ENCODE measurements at places on chromosomes 12 and 14. TPM values are rescaled to one million over a fixed set of nuclear protein-coding genes. Genes with fewer than 3 reads are reported as not detected.

GRCh38 chr12:879641-880040 is 69.9 kb downstream of the RAD52 start:
- no peak for DNase-seq

The USP44 gene
- polyA plus RNA-seq: 1.8 TPM

The SLC17A8 gene
- 0.23 TPM for polyA plus RNA-seq

The SLC2A14 gene
- polyA plus RNA-seq: 0.46 TPM

The PHETA1 gene
- polyA plus RNA-seq: 10.4 TPM

GRCh38 chr12:75587340-75588106 is 76.1 kb upstream of the KRR1 start:
- DNase-seq: no peak

The BTG1 gene
- polyA plus RNA-seq: 120 TPM

The WNT1 gene
- not detected for polyA plus RNA-seq

- no peak for DNase-seq
Measured at GRCh38 chr12:49794021-49794420, 34.2 kb downstream of the NCKAP5L start.

The CARMIL3 gene
- 2.7 TPM for polyA plus RNA-seq

GRCh38 chr14:92323011-92323915 is at the start of gene SLC24A4:
Gene SLC24A4 (plus strand): TSS chr14:92323165. CDS start chr14:92323831, 666 bp downstream.
- no peak for DNase-seq

GRCh38 chr12:107288414-107289127 is 195.2 kb upstream of the CRY1 start:
- no peak for DNase-seq

- DNase-seq: no peak
Measured at GRCh38 chr14:39576736-39577135, 144.5 kb upstream of the FBXO33 start.

The XRCC3 gene
- 19.2 TPM for polyA plus RNA-seq

GRCh38 chr14:46048127-46048526 is 603.5 kb downstream of the RPL10L start:
- no peak for DNase-seq

- no peak for DNase-seq
Measured at GRCh38 chr14:65001723-65002122, 15.0 kb downstream of the FNTB start.

The GZMB gene
- 1.2 TPM for polyA plus RNA-seq

DNA sequence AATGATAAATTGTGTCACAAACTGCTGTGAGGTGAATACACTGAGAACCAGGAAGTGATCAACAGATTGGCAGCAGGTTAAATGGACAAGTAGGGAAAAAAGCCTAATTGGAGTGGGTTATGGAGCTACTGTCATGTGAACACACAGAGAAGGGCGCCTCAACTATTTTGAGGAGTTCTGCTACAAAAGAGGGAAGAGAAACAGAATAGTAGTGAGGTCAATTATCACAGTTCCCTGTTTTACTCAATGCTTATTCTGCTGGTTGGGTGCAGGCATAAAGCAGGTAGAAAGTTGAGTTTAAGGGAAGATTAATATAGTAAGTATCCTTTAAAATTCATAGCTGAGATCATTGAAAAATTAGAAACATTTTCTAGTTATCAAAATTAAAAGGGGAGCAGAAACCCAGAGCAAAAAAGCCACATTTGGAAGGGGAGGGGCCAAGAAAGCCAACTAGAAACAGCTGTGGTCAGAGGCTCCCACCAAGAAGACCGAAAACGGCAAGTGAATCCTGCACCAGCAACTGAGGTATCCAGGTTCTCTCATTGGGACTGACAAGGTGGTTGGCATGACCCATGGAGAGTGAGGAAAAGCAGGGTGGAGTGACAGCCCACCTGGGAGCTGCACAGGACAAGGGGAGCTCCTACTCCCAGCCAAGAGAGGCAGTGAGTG is 105.7 kb downstream of the ZC3H14 start:
- no peak for DNase-seq

DNA sequence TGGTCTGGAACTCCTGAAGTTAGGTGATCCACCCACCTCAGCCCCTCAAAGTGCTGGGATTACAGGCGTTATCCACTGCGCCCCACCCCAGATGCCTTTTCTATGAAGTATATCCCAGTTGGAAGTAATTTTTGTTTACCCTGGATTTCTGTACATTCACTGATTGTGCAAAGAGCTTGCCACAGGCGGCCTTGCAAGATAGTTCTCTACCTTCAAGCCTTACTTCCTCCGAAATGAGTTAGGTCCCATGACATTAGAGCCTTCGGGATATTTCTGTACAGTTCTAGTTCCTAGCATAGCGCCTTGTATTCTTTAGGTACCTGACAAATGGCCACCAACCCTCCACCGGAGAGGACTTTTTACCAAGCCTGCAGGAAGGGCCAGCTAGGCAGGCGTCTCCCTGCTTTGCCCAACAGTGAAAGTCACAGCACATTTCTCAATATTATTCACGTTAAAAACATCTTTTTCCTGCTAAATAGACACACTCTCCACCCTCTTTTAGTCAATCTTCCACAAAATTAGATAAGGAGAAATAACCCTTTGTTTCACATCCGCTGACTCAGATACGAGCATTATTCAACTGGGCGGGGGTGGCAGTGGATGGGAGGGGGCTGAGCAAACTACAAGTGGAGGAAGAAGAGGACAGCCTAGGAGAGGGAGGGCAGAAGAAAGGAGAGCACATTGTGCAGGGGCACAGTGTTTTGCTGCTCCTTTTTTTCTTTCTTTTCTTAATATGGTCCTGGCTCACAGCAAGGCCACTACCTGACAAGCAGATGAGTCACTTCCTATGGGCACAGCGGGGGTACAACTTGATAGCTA is 40.0 kb upstream of the CAPRIN2 start:
- no peak for DNase-seq

- DNase-seq: no peak
Measured at GRCh38 chr12:68402422-68402821, 70.3 kb upstream of the MDM1 start.

The RIMBP2 gene
- 20.9 TPM for polyA plus RNA-seq

The TMEM179 gene
- 0.90 TPM for polyA plus RNA-seq

DNA sequence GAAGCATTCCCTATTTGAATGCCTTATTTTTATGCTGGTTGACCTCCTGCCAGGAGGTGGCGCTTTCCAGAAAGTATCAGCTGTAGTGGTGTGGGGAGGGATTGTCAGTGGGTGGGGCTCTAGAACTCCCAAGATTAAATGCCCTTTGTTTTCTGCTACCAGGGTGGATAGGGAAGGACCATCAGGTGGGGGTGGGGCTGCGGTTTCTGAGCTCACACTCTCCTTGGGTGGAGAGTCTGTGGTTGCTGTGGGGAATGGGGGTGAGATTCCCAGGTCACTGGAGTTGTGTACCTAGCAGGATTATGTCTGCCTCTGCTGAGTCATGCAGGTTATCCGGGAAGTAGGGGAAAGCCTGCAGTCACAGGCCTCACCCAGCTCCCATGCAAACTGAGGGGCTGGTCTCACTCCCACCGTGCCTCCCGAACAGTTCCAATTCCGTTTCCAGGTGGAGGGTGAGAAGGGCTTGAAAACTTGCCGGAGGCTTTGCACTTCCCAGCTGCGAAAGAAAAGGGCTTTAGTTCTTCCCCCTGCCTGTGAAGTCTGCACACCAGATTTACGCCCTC is 68.3 kb downstream of the ALG10B start:
- DNase-seq: no peak

GRCh38 chr14:69997849-69998248 is 118.6 kb downstream of the SMOC1 start:
- no peak for DNase-seq

DNA sequence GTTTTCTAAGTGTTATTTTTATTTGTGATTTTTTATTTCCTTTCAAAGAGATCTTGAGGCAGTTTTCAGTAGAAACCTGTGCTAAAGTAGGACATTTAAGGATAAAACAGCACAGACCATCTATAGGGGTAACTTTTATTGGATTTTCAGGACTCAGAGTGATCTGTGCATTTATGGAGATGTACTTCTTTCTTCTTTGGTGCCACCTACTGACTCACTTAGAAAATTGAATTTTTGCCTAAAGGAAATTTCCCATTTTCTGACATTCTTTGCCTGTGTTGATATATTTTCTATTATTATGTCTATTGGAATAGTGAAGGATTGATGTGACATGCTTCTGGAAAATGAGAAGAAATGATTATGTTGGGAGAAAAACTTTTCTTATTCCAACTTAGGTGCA is 113.0 kb downstream of the UNC79 start:
- no peak for DNase-seq

DNA sequence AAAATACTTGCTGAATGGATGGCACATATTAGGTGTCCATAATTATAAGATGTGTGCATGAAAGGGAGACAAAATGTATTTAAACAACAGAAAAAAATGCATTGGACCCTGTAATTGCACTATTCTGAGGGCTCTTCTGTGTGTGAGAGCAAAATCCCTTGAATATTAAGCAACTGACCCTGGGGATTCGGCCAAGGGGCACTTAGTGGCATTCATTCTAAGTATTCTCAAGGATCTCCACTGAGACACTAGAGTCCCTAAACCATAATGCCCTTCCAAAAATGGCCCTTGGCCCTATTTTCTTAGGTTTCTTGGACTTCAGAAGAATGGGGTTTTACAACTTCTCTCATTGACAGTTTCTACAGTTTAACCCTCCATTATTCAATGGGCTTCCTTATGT is 388.6 kb downstream of the GLT1D1 start:
- DNase-seq: no peak

GRCh38 chr12:21826618-21826910 is 52.1 kb upstream of the KCNJ8 start:
- DNase-seq: no peak

- no peak for DNase-seq
Measured at GRCh38 chr14:92934196-92935085, 11.5 kb downstream of the CHGA start.

The NUDT4 gene
- 113 TPM for polyA plus RNA-seq

The RNF34 gene
- 47.5 TPM for polyA plus RNA-seq

The UBE3B gene
- 31.2 TPM for polyA plus RNA-seq

The KLRD1 gene
- 0.70 TPM for polyA plus RNA-seq

DNA sequence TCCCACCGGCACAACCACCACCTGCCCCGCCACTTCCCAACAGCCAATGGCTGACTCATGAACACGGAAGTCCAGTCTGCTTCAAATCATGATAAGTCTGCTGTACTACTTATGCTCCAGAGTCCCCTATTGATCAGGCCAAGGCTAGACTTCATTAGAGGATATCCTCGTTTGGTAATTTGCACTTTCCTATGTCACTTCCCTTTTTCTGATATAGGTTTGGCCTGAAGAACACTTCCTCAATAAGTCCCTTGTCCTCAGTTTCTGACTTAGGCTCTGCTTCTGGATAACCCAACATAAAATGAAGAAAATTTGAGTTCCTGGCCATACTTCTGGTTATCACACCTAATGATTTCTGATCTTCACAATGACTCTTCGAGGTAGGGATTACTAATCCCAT is 45.3 kb downstream of the IFNG-AS1 start:
- no peak for DNase-seq

The CLSTN3 gene
- polyA plus RNA-seq: 106 TPM

DNA sequence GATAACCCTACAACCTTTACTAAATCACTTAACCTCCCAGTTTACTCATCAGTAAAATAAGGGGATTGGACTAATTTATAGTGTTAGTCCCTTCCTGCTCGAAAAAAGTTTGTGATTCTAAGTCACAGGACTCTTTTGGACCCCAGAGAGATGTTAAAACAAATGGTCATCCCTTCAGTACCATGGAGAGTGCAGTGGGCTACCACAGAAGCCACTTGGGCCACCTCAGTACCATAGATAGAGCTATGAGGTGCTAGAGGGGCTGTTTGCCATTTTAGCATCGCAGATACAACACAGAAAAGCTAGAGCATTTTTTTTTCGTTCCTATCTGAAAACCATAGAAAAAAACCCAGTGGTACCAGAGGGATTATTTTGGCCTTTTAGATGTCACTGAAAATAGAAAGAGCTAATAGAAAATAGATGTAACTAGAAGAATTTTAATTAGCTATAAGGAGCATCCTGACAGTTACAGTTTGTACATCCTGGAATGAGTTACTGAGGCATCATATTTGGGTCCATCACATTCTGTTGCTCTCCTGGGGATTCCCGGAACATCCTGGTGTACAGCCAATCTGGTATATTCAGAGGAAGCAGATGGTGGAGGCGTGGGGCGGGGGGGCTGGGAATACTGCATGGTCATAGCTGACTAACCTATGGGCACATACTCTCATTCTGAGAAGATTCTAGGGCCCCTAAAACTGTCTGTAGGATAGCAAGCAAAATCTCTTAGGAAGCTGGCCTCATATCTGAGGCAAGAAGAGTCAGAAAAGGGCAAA is 2.8 kb downstream of the ZNF219 start:
- no peak for DNase-seq

The CELA1 gene
- polyA plus RNA-seq: not detected

- no peak for DNase-seq
Measured at GRCh38 chr14:100867631-100868315, 35.7 kb downstream of the RTL1 start.

- DNase-seq: no peak
Measured at GRCh38 chr14:22567437-22567836, 21.6 kb downstream of the DAD1 start.

- no peak for DNase-seq
Measured at GRCh38 chr12:104930388-104931326, 27.4 kb downstream of the SLC41A2 start.

DNA sequence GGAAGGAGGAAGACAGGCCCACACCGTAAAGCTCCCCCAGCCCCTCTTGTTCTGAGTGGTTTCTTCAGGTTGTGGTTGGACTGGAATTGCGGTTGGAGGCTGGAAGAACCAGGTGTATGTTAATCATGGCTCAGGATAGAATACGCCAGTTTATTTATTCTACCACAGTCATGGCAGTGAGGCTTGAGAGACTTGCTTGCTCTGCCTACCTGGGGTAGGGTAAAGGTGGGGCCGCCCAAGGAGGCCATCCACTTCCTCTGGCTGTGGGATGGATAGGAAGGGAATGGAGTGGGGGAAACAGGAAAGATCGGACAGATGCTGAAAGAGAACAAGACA is 8.1 kb downstream of the SHMT2 start:
- DNase-seq: no peak

The ENDOU gene
- 0.32 TPM for polyA plus RNA-seq

The TMTC2 gene
- polyA plus RNA-seq: 41.4 TPM

The SMIM41 gene
- 0.69 TPM for polyA plus RNA-seq

- no peak for DNase-seq
Measured at GRCh38 chr12:13358391-13358905, 161.9 kb downstream of the EMP1 start.

DNA sequence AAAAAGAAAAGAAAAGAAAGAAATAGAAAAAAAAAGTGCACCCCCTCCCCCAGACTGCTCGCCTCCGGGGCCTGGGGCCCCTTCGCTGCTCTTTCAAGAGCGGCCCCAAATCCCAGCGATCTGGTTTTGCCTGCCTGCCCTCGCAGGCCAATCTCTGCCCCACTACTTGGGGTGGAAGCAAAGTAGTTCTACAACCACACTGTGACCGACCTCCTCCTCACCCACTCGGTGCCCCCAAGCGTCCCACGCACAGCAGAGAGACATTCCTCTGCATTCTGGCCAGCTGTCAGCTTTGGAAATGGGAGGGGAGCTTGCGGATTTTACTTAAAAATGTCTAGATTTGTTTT is 2.4 kb upstream of the TBX3 start:
- DNase-seq: no peak

- no peak for DNase-seq
Measured at GRCh38 chr12:82952946-82953345, 266.2 kb downstream of the TMTC2 start.

- DNase-seq: no peak
Measured at GRCh38 chr14:73468828-73469375, 10.6 kb upstream of the NUMB start.

All from renal cortex interstitium (tissue), 15 donors.